Fibroblast of skin of back (primary cell): ENCODE measurements at places on chromosomes 6 and 20.

DNA sequence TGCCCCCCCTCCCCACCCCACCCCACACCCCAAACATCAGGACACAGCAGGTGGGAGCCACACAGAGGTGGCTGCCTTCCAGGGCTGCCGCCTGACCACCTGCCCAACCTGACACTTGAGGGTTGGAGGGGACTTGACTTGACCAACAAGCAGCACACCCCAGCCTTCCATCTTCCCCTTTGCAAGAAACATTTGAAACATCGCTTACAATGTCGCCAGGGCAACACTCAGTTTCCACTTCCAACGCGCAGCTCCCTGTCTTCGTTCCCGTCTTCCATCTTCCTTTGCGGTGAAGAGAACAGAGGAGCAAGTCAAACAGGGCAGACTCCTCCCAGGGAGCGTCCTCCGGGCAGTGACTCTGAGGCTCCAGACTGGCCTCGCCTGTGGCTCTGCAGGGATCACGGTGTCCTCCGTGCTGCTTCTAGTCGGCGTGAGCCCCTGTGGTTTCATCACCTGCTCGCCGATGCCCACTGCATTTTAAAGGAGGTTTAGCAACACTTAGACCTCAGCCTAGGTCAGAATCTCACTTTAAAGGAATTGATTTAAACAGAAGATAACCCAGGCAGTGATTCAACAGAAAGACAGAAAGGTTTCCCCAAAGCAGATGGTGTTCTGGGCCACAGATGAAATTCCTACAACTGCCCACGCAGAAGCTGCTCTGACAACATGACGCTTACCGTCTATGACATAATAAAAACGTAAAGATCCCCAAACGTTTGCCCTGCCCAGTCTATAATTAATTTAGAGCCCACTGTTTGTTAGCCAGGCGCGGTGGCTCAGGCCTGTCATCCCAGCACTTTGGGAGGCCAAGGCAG lies 130.8 kb downstream of the TAF4 start:
- no peak for DNase-seq

DNA sequence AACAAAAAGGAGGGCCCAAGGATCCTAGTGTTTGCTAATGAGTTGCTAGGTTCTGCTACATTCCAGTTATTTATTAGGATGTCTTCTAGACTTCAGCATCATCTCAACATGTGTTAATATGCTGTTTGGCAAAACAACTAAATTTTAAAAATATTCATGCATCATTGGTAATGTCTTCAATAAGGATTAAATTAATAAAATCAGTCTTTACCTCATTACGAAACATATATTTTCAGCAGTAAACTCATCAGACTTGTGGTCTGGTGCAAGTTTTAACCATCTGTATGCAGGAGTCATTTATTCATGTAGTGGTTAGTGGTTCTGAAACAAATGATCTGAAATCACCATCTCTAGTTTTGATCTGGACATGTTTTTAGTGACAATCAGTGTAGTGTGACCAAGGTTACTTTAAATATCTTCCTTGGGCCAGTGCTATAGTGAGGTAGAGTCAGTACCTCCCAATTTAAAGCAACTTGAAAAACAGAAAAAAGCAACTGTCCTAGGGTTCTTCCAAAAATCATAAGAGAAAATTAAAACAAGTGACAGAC lies 85.0 kb upstream of the KCNK16 start:
- DNase-seq, result no peak

GRCh38 chr6:28335564-28336283 lies at the start of gene ZSCAN31:
Gene ZSCAN31 (minus strand): TSS chr6:28336148. CDS start chr6:28329683, 6,465 bp downstream.
- DNase-seq, result peak; percentile 99

GRCh38 chr6:16947375-16948015 lies 154.4 kb upstream of the STMND1 start:
- DNase-seq, result peak; percentile 86

GRCh38 chr6:104711371-104711770 lies 148.3 kb downstream of the HACE1 start:
- DNase-seq, result peak; percentile 80

DNA sequence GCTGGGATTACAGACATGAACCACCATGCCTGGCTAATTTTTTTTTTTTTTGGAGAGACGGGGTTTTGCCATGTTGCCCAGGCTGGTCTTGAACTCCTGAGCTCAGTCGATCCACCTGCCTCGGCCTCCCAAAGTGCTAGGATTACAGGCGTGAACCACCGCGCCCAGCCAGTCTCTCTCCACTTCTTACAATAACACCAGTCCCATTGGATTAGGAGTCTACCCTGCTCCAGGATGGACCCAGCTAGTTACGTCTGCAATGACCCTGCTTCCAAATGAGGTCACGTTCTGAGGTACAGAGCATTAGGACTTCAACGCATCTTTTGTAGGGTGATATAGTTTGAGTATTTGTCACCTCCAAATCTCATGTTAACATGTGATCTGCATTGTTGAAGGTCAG lies 146.9 kb upstream of the MYLIP start:
- no peak for DNase-seq
